ENCODE measurements at places on chromosomes 12 and 14.

DNA sequence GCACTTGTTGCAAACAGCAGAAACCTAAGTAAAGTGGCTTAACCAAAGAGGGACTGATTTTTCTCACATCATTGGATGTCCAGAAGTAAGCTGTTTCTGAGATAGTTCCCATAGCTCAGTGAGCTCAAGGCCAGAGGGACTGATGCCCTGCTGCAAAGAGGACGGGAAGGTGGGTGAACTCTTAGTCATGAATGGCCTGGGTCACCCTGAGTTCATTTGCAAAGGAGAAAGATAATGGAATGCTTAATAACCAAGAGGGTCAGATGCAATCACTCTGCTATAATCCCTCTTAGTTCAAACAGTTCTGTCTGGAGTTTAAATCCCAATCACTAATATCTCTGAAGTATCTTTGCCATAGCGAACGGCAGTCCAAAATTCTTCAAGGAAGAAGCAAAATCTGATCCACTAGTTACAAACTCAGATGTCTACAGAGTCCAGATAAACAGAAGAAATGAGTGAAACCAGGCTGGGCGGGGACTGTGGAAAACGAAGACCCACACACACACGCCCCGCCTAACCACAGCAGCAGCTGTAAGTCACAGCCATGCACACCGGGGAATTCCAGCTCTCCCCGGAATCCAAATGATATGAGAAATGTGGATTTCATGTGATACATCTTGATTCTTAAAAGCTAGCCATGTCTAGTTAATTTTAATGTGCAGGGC is 289.5 kb downstream of the TMEM132D start:
- DNase-seq, result no peak

GRCh38 chr14:77314043-77314442 is 6.6 kb downstream of the POMT2 start:
- DNase-seq, result no peak

DNA sequence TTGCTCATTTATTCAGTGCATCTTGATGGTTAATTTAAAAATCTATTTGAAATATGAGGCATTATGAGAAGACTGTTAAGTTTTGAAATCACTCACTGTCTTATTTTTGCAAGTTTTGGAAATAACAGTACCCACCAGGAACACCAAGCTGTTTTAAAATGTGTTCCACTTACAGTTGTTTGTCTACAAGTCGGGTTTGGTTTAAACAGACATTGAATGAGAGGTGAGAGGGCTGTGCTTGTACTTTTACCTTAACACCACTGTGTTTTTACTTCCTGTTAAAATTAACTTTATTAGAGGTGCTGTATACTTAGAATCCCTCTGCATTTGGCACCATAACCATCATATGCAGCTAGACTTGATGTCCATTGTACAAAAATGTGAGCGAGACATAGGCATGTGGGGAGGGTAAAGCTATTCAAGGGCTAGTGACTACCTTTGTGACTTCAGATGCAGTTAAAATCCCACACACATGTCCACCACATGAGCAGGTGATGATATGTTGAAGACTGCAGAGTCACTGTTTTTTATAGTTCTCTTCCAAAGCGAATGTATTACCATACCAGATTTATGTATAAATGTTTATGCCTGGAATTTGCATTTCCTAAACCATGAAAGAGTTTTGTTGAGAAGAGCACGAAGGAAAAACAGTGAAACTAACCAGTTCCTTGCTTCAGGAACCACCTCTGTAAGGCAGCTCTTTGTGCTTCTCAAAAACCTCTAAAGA is 12.9 kb downstream of the ELK3 start:
- DNase-seq, result no peak

DNA sequence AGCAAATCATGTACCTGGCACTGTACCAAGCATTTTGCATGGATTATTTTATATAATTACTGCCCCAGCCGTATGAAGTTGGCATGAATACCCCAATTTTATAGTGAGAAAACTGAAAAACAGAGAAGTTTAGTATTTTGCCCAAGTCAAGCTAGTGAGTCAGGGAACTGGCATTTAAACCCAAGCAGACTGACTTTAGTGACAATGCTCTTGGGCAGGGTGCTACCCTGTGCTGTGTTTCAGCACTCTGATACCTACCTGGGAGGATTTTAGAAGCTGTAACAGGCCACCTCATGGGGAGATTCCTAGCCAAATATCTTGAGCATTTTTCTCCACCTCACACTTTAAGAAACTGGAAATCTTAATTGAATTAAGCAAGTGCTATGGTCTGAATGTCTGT is 98.1 kb upstream of the MAX start:
- DNase-seq, result no peak

Measured in stimulated activated CD4-positive, alpha-beta T cell treated with anti-CD3 and anti-CD28 coated beads, Interleukin-15, amount 100 ng/mL, for 24 hours (primary cell).